OCI-LY7 (cell line): ENCODE measurements at places on chromosomes 13 and 19. TPM values are rescaled to one million over a fixed set of nuclear protein-coding genes. Genes with fewer than 3 reads are reported as not detected.

GAPDHS gene
- total RNA-seq, result not detected in 2 replicates

PEAK3 gene
- total RNA-seq, result 0.18 TPM in 1 of 2 replicates, not detected in the other

RASAL3 gene
- 52.0 and 53.3 TPM in 2 replicates for total RNA-seq

NCCRP1 gene
- not detected in 2 replicates for total RNA-seq

RDH8 gene
- total RNA-seq, result not detected in 2 replicates

ARID3A gene
- total RNA-seq, result 21.6 and 23.5 TPM in 2 replicates

EID2B gene
- total RNA-seq, result 8.7 and 8.8 TPM in 2 replicates

NLRP9 gene
- total RNA-seq, result 0.17 TPM in 1 of 2 replicates, not detected in the other

PTH2 gene
- total RNA-seq, result 1.7 TPM in 1 of 2 replicates, not detected in the other

SOX1 gene
- not detected in 2 replicates for total RNA-seq

ATP8B3 gene
- 19.3 and 21.2 TPM in 2 replicates for total RNA-seq

- DNase-seq, result no peak
Observed at GRCh38 chr13:50366488-50367174, 351.4 kb downstream of the KCNRG start.

- no peak for DNase-seq
Observed at GRCh38 chr19:55463583-55464031, 944 bp downstream of the C19orf85 start.

GRCh38 chr13:28220166-28220565 lies 81.8 kb downstream of the PAN3 start:
- no peak for DNase-seq

GRCh38 chr19:8468124-8468523 lies 23.3 kb downstream of the HNRNPM start:
- no peak for DNase-seq

- DNase-seq, result no peak
Observed at GRCh38 chr13:109699628-109700071, 86.7 kb downstream of the IRS2 start.

DNA sequence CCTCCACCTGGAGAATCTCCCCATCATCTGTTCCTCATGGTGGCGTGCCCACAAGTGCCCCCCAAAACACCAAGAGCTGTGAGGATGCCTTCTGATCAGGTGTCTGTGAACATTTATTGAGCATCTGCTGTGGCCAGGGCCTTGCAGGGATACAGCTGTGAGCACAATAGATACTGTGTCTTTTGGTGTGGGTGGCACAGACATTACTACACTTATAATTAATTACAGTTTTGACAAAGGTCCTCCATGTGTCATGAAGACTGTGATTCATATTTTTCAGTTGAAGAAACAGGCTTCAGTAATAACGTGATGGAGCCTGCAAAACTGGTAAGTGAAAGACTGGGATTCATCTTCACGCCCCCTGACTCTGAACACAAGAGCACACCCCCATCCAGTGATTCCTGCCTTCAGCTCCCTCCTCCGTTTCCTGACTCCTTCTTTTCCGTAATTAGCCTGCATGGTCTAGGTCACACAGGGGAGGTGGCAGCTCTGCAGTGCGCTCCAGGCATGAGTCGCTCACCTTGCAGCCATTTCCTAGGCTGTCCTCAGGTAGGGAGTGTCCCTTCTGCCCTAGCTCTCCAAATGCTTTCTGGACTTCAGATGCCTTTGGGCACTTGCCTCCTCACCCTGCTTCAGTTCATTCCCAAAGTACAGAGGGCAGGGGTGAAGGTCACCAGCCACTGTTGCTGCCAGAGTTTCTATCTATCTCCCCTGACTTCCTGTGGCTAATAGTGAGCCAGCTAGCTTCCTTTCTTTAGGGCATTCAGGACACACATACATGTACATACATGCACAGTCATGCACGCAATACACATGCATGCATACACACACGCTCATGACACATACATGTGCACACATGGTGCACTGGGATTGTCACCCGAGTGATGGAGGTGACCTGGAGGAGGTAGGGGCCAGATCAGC lies 66.5 kb downstream of the SIAH3 start:
- DNase-seq, result no peak

DNA sequence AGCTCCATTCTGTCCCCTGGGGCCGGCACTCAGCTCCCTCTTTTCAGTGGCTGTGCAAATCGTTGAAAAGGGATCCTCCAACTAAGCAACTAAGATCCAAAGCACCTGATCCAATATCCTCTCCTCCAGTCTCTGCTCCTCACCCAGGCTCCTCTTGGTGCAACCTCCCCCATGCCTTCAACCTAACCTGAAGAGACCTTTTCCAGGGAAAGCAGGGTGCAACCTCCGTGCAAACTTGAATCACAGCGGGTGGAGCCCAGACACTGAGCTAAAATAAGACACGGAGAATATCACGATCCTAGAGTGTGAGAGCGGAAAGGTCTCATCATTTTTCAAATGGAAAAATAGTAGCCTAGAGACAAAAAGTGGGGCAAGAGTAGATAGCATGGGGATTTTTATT lies 8.3 kb downstream of the CACNG7 start:
- no peak for DNase-seq

GRCh38 chr13:80030491-80030890 lies 310.4 kb downstream of the SPRY2 start:
- no peak for DNase-seq

DNA sequence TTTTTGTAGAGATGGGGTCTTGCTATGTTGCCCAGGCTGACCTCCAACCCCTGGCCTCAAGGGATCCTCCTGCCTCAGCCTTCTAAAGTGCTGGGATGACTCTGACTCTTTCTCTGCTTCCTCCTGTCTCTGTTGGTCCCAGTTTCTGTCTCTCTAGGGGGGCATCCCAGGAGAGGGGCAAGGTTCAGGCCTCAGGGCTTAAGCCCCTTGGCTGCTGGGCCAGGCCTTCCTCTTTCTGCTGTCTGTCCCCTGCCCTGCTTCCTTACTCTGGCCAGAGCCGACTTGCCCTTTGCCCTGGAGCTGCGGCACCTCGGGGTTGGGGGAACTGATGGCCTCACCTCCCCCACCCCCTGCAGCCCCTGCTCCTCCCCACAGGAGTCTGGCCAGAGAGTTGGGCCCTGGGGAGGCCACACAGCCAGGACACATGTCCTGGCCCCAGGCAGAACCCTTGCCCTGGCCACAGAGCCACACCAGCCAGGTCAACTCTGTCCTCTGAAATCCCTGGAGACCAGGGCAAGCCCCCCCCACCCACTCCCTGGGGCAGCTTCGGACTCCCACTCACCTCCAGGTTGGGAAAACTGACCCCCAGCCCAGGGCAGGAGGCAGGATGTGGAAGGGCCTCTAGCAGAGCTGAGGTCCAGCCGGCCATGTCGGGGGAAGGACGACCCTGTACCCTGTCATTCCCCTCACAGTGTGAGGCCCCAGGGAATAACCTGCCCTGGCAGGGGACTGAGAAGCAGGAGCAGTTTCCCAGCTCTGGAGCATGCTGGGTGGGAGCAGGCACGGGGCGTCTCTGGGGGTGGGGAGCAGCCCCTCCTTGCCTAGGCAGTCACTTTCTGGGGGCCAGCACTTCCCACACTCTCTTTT lies 23.7 kb downstream of the CEBPA start:
- DNase-seq, result no peak

GRCh38 chr19:1875646-1876495 lies 9.4 kb downstream of the ABHD17A start:
- DNase-seq, result peak; percentile 94

DNA sequence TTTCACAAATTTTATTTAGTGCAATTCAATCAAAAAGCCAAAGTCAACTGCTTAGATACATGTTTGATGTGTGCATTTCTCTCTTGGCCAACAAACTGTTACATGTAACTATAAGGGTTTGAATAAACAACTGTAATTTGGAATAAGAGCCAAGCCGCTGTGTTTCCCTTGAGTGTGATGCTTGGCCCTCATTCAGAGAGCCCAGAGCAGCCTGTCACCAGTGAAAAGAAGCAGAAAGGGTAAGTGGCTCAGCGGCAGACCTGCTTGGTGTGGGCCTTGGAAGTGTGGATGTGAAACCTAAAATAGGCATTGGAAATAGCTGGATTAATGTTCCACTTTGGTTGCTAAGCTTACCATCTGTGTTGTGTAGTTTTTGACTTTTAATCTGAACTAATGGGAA lies 924.6 kb downstream of the OLFM4 start:
- DNase-seq, result no peak

DNA sequence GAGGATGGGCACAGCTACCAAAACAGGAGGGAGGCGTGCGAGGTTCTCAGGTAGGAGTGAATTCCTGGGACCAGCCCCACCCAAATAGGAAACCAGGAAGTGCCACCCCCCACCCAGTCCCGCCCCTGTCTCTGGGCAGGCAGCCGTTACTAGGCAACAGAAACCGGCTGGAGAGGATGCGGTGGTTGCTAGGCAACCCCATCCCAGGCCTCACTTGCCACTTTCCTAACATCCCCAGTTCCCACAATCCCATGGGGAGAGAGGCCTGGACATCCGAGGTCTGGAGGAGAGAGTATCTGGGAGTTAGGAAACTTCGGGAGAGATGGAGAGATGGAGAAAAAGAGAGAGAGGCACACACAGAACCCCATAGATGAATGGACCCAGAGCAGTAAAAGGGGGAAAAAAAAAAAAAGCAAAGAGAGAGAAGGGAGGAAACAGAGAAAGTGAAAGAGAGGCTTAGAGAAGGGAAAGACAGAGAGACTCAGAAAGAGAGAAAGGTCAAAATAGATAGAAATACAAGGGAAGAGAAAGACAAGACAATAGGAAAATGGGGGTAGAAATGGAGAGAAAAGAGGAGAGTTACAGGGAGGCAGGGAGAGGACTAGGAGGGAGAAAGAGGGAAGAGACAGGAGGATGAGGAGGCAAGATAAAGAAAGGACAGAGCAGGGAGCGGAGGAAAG lies 3.8 kb downstream of the GRIK5 start:
- DNase-seq, result no peak

DNA sequence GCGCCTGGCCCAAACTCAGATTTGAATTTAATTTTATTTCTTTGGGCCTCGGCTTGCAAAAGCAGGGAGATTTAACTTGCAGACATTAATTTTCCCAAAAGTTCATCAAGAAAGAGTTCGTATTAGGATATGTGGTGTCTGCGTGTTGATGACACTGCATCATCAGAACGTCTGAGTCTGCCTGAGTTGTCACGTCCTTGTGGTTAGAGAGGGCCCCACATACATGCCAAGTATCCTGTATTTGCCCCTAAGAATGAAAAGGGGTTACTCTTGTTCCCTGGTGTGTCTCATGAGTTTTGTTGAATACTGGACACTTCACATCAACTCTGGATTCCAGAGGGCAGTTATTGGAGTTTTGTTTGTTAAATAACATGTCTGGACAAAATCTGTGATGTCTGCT lies 5.6 kb upstream of the TEX29 start:
- DNase-seq, result no peak

GRCh38 chr13:52366291-52366690 lies 39.7 kb downstream of the THSD1 start:
- DNase-seq, result no peak

DNA sequence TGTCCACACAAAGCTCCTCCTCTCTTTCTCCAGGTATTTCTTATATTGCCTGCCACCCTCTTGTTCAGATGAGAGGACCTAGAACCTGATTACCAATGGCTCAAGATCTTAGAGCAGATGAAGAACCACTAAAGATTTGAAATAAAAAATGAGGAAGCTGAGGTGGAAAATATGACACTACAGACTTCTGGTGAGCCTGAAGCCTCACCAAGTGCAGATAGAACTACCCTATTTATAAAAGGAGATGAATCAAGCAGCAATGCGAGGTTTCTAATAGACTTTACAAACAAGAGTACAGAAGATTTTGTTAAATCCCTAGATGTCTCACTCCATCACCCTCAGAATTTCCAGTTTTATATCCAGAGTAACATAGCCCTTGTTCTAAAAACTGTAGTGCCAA lies 345.8 kb downstream of the TBC1D4 start:
- DNase-seq, result no peak

DNA sequence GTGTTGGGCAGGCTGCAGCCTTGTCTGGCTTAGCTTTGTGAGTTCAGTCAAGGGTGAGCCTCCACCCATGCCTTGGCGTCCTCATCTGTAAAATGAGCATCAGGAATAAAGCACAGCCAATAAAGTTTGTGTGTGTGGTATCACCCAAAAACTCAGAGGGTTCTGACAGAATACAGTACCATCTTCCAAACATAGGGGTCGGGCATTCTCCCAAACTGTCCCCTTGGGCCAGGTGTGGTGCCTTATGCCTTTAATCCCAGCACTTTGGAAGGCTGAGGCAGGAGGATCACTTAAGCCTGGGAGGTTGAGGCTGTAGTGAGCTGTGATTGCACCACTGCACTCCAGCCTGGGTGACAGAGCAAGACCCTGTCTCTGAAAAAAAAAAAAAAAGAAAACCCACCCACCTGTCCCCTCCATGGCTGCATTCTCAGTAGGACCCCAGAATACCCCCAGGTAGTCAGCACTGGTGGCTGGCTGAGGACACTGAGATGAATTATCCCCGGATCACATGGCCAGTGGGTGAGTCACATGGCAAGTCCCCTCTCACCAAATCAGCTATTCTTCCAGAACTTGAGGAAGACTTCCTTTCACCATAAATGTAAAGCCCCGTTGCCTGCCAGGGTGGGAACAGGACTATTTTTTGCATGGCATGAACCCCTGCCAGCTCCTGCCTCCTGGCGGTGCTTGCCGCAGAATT lies 18.6 kb downstream of the POP4 start:
- DNase-seq, result no peak

- no peak for DNase-seq
Observed at GRCh38 chr13:80306337-80306972, 34.5 kb downstream of the SPRY2 start.

GRCh38 chr13:111206148-111206547 lies 91.0 kb downstream of the ARHGEF7 start:
- DNase-seq, result no peak

GRCh38 chr13:34420702-34421346 lies 521.2 kb upstream of the NBEA start:
- no peak for DNase-seq

DNA sequence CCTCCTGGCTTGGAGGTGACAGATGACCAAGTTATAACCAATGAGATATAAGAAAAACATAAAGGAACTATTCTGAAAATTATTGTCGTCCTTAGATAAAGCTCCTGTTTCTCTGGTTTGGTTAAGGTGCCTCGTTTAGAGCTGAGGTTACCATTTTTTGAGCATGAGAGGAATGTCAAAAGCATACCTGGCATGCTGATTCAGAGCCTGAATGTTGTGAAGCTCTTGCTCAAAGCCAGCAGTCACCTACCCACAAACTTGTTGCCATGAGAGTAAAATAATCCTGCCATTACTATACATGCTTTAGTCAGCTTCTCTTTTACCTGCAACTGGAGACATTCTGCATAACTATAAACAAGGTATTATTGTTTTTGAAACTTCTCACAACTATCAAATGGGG lies 1116.2 kb downstream of the DIAPH3 start:
- no peak for DNase-seq

DNA sequence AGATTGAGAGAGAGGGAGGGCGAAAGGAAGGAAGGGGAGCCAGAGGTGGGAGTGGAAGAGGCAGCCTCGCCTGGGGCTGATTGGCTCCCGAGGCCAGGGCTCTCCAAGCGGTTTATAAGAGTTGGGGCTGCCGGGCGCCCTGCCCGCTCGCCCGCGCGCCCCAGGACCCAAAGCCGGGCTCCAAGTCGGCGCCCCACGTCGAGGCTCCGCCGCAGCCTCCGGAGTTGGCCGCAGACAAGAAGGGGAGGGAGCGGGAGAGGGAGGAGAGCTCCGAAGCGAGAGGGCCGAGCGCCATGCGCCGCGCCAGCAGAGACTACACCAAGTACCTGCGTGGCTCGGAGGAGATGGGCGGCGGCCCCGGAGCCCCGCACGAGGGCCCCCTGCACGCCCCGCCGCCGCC lies at the start of gene TNFSF11:
TSS of gene TNFSF11 (plus strand) at position 142 of the 400 bp plus-strand sequence. CDS start at position 294, 152 bp downstream.
- no peak for DNase-seq
